ENCODE measurements at places on chromosomes 1 and 21. TPM values are rescaled to one million over a fixed set of nuclear protein-coding genes. Genes with fewer than 3 reads are reported as not detected.
A peak's percentile ranks its signal among the peaks of the same experiment; 100 is the strongest.

Gene FCRLB
- 0.77 TPM for total RNA-seq

Gene NR0B2
- total RNA-seq, result not detected

Gene ZSWIM5
- total RNA-seq, result 0.77 TPM

Gene GJB3
- total RNA-seq, result not detected

Gene HMGN2
- 170 TPM for total RNA-seq

Gene CD1C
- not detected for total RNA-seq

GRCh38 chr1:99850459-99851291 is 514 bp downstream of the AGL start:
- DNase-seq, result peak; percentile 16

DNA sequence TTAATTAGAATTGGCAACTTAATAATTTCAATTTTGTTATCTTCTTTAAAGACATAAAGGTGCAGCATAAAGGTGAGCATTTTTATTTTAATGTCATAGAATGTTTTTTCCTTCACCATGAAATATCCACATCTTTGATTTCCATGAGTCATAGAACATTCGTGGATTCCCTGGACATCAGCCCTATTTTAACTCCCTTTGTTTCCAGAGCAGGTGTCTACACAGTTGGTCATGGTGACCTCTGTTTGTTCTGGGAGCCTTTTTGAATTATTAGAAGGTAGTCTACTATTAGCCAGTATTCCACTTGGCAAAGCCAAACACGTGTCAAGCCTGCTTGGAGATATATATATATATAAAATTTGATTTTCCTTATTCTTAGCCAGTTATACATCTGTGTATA is 572.9 kb downstream of the LTN1 start:
- DNase-seq, result no peak

GRCh38 chr1:59485171-59485570 is 188.3 kb downstream of the FGGY start:
- DNase-seq, result no peak

DNA sequence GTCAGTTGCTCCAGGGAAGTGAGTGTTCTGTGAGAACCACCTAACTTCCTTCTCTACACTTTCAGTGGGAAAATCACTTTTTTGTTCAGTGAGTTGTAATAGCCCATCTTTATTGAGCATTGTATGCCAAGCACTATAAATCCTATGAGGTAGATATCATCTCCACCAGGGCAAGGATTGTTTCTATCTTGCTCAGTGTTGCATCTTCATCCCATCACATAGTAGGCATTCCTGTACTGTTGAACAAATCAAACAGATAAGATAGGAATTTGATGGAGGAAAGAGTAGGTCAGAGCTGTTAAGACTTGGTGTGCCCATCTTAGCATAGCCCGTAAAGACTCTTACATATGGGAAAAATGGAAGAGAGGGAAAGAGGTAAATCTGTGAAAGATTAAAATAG is 2.9 kb upstream of the PIGV start:
- DNase-seq, result no peak

DNA sequence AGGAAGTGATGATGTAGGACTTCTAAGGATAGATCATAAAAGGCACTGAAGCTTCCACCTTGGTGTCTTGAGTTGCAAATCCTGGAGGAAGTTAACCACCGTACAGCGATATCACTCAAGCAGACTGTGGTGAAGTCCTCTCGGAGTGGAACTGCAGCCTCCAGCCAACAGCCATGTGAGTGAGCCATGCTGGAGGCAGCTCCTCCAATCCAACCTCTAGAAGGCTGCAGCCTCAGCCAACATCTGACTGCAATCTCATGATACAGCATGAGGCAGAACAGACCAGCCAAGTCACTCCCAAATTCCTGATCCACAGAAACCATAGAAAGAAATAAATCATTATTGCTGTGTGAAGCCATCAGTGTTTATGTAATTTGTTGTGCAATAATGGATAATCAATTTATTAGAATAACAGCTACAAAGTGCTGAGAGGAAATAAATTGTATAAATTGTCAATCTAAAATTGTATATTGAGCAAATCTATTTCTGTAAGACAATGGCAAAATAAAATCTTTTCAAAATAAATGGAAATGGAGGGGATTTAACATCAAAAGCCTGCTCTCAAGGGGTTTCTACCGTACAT is 65.0 kb downstream of the PRSS38 start:
- no peak for DNase-seq

GRCh38 chr1:203165800-203166161 is 9.8 kb downstream of the MYBPH start:
- no peak for DNase-seq

- no peak for DNase-seq
These were observed 68.7 kb downstream of the PDE9A start for GRCh38 chr21:42722153-42722552.

DNA sequence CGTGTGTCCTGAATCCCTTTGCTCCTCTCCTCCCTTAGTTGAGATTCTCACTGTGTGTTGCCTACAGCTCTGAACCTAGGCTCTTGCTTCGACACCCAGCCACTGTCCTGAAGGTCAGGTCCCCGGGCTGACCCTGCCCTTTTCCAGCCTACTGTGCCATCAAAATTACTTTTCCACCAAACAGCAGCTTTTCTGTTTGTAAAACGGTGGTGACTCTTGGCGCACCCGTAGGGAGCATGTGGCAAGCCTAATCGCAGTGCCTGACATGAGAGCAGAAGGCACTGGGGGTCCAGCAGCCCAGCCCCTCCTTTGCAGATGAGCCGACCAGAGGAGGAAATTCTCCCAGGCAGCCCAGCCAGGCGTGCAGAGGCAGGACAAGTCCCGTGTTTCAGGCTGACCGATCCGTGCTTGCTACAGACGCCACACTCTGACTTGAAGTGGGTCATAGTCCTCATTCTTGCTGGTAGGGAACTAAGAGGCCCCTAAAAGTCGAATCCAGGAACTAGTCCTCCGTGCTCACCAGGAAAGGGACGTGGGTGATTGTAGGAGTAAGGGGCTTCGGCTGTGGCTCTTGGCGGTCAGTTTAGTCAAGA is 6.8 kb downstream of the GPR137B start:
- no peak for DNase-seq

- no peak for DNase-seq
These were observed 43.6 kb downstream of the SLC19A1 start for GRCh38 chr21:45498646-45499000.

GRCh38 chr1:95071539-95071938 is 1.2 kb downstream of the ALG14 start:
- DNase-seq, result no peak

GRCh38 chr1:73026114-73026513 is 743.8 kb upstream of the NEGR1 start:
- no peak for DNase-seq

DNA sequence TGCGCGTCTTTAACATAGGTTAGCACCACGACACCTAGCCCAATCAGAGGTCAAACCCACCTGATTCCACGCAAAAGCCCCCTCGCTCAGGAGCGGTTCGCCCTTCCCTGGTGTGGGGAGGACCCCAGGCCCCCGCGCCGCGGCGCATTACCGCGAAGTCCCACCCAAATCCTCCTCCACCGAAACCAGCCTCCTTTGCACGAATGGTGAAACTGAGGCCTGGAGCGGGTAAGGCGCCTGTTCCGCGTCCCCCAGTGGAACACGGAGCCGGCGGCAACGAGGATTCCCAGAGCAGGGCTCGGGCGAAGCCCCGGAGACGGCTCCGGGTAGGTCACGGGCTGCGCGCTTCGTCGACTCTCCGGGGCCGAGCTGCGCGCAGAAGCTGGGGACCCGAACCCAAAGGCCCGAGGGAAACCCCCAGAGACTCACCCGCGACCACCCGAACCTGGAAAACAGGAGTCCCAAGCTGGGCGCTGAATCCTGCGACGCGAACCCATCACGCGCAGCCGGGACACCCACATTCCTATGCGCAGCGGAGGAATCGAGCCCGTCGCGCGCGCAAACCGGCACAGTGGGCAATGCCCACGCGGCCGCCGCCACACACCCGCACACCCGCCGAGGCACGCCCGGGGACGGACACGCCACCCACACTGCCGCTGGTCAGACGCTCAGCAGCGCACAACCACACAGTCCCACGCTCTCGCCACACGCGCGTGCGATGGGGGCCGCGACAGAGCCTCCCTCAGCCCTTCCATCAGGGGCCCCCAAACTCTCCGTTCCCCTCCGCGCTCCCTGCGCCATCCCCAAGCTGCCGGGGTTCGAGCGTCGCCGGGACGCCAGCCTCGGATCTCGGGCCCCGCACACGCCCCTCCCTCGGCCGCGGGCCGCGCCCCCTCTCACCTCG is 507 bp downstream of the GLIS1 start:
- peak; percentile 18 for DNase-seq

GRCh38 chr1:10389271-10389973 is 9.4 kb upstream of the PGD start:
- no peak for DNase-seq

All from fibroblast of lung (primary cell).